Vagina (tissue), 2 donors: ENCODE measurements at places on chromosomes 1 and 21. TPM values are rescaled to one million over a fixed set of nuclear protein-coding genes. Genes with fewer than 3 reads are reported as not detected.
A peak's percentile ranks its signal among the peaks of the same experiment; 100 is the strongest.

DNMT3L gene
- total RNA-seq, result not detected

OR2T33 gene
- total RNA-seq, result not detected

CYB5RL gene
- 3.7 TPM for total RNA-seq

GRIK1 gene
- 3.2 TPM for total RNA-seq

ATAD3C gene
- not detected for total RNA-seq

SYT2 gene
- not detected for total RNA-seq

PFKFB2 gene
- total RNA-seq, result 6.9 TPM

DNA sequence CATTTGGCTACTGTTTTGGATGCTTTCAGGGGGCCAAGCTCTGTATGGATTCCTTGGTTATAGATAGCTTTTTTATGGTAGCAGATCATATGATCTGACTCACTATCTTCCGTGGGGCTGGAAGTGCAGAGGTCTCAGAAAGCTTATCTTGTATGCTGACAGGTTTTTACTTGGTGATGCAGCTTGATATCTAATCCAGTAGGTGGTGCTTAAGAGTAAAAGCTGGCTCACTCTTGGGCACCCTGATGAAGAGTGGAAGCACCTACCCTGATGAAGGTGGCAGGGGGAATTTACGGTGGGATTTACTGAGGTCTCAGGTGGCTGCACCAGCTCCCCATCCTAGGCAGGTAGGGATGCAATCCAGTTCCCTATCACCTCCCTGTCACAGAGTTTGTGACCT is 151.2 kb downstream of the PTBP2 start:
- no peak for DNase-seq
- no peak overlapping the region for H3K27ac ChIP-seq

DNA sequence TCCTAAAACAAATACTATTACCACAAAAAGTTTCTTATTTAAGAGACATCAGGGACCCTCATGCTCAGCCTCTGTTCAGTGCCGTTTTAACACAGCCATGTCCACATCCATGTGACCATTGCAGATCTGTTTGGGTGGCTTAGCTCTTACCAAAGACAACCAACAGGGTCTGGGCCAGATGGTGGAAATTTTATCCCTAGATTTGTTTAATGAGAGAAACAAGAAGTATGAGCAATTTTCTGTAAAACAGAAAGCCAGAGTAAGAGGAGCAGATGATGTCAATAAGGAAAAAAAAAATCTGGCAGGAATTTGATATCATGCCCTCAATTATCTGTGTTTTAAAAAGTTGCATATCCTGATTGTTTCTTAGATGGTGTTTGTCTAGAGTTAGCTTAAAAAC is 299.9 kb downstream of the TM2D1 start:
- H3K27me3 ChIP-seq, result no peaks in the 10 kb centered on the region
- H3K4me3 ChIP-seq, result no peak overlapping the region
- H3K4me1 ChIP-seq, result no peaks in the 10 kb centered on the region
- DNase-seq, result no peak
- H3K36me3 ChIP-seq, result no peaks in the 10 kb centered on the region

DNA sequence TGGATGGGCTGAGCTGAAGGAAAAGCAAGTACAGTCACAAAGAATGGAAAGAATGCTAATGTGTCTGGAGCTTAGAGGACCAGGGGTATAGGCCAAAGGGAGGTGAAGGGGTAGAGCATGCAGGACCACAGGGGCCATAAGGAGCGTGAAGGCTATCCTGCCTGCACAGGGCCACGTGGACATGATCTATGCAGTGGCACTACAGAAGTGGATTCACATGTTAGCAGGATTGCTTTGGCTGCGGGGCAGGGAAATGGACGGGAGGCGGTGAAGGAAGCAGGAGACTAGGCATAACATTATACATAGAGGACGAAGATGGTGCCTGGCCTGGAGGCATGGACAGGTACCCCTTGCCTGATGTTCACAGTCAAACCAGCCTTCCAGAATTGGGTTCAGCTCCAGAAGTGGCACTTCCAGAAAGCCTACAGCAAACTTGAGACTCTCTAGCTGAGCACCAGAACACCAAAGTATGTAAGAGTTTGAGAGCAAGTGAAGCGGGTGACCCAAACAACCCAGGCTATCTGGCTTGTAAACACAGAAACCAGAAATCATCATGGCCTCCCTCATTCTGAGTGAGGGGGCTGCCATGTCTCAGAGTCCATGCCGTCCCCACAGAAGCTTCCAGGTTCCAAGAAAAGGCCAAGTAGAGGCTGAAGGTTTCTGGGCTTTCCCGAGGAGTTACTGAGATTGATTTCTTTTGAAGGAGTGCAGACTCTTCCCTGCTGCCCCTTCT is 135.5 kb upstream of the JUN start:
- H3K4me3 ChIP-seq, result no peak overlapping the region
- H3K27me3 ChIP-seq, result no peaks in the 10 kb centered on the region
- H3K27ac ChIP-seq, result no peak overlapping the region

- H3K4me3 ChIP-seq, result no peak overlapping the region
- H3K27me3 ChIP-seq, result no peaks in the 10 kb centered on the region
- no peak overlapping the region for H3K27ac ChIP-seq
- no peaks in the 10 kb centered on the region for H3K4me1 ChIP-seq
- DNase-seq, result no peak
- no peaks in the 10 kb centered on the region for H3K36me3 ChIP-seq
Measured at GRCh38 chr1:238199325-238199724, 308.6 kb upstream of the ZP4 start.

DNA sequence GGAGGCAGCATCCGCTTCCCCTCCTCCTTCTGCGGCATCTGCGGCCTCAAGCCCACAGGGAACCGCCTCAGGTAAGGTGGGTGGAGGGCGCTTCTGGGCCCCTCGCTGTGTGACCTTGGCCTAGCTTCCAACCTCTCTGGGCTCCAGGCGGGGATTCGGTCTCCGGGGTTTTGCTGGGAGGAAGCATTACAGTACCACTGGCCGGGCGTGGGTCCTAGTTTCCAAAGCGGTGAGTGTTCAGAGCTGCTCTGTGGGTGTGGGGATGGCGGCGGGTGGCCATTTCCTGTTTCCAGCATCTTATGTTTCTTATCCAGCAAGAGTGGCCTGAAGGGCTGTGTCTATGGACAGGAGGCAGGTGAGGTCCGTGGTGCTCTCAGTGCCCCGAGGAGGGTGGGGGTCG is 11.6 kb downstream of the FAAH start:
- no peaks in the 10 kb centered on the region for H3K27me3 ChIP-seq
- H3K4me1 ChIP-seq, result peaks cover 26% of the 10 kb centered on the region
- H3K27ac ChIP-seq, result no peak overlapping the region
- no peak overlapping the region for H3K4me3 ChIP-seq
- no peak for DNase-seq

GRCh38 chr21:38958940-38959691 is 153.4 kb downstream of the ETS2 start:
- no peaks in the 10 kb centered on the region for H3K27me3 ChIP-seq
- peaks cover 23% of the 10 kb centered on the region for H3K4me1 ChIP-seq
- no peaks in the 10 kb centered on the region for H3K36me3 ChIP-seq
- peak overlapping the region; percentile 70 for H3K27ac ChIP-seq
- DNase-seq, result peak; percentile 94

DNA sequence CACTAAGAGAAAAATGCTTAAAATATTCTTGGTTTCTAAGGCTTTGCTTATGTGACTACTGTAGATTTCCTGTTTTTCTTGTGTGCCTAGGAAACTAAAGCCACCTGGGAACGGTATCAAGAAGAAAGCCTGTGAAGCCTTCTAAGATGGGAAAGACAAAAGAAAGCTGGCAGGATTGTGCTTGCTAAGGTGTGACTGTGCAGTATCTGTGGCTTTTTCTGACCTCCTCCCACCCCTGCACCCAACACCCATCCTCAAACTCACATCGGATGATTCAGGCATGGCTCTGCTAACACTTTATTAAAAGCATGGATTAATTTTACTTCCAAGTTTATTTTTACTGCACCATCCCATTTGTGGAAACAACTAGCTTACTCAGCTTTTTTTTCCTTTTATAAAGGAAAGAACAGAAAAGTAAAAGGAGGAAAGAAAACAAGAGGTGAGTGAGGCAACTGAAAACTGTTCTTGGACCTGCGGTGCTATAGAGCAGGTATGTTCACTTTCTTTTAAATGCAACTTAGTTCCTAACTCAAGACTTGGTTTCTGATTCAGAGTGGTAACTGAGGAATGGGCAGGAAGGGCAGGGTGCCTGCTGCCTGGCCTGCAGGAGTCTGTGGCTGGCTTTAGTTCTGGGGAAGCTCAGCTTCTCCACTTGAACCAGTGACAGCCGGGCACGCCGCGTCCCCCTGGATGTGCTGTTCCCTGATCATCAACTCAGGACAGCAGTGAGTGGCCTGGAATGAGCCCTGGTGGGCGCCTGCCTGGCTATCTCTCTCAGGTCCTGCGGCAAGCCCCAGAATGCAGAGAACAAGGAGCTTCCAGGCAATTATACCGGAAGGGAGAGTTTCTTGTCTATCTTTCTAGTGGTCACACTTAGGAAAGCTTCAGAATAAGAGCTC is at the start of gene GBP6:
GBP6 (plus strand) TSS at position 422 of the 899 bp plus-strand sequence. CDS start 4,493 bp downstream, outside the sequence.
- H3K4me1 ChIP-seq, result peaks cover 5% of the 10 kb centered on the region
- no peak within 1 kb of the TSS for H3K27ac ChIP-seq
- no peaks in the 10 kb centered on the region for H3K36me3 ChIP-seq
- no peak for DNase-seq
- no peaks in the 10 kb centered on the region for H3K27me3 ChIP-seq
- H3K4me3 ChIP-seq, result peak within 1 kb of the TSS; percentile 32

DNA sequence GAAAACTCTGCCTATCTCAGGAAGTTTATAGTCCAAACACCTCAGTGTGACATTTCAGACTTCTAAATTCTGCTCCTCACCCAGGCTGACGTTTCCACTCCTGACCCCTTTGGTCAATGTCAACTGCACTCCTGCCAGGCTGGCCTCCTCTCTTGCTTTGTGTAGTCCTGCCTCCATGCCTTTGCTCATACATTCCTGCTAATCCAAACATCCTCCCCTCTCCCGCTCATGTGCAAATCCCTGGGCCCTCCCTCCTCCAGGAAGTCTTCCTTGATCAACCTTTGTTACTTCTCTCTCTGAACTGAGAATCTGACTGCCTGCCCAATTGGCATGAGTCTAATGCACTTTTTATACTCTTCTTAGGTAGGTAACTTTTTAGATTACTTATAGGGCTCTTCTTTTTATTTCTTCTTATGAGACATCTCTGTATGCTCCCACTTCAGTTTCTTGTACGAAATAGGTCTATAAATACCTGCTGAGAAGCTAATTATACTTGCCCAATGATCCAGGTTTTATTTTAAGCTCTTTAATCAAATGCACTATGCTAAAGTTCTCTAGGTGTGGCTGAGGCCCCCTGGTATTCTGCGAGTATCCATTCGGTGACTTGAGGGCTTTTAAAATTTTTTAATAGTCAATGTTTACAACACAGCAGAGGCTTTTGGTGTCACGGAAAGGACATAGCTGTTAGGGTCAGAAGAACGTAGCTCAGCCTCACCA is 128.1 kb downstream of the PLXNA2 start:
- H3K36me3 ChIP-seq, result peaks cover 8% of the 10 kb centered on the region
- no peaks in the 10 kb centered on the region for H3K27me3 ChIP-seq
- H3K4me1 ChIP-seq, result no peaks in the 10 kb centered on the region
- no peak overlapping the region for H3K27ac ChIP-seq
- DNase-seq, result no peak
- H3K4me3 ChIP-seq, result no peak overlapping the region

GRCh38 chr1:219542828-219543518 is 69.9 kb downstream of the ZC3H11B start:
- H3K36me3 ChIP-seq, result no peaks in the 10 kb centered on the region
- no peak for DNase-seq
- no peak overlapping the region for H3K4me3 ChIP-seq
- no peak overlapping the region for H3K27ac ChIP-seq
- no peaks in the 10 kb centered on the region for H3K4me1 ChIP-seq

DNA sequence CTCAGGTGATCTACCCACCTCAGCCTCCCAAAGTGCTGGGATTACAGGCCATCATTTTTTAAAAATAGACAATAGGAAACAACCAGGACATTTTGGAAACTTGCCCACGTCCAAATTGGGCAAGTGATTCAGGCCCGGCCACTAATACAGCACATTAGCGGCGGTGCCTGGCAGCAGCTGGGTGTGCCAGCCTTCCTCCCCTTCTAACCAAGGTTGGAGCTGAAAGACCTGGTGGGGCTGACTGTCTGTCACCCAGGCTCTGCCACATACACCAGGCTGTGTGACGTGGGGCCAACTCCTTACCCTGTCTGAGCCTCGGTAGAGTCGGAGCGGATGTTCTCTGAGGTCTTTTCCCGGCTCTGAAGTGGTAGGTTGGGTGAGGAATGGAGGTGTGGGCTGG is 29.6 kb upstream of the TMEM51 start:
- H3K27ac ChIP-seq, result no peak overlapping the region
- no peaks in the 10 kb centered on the region for H3K4me1 ChIP-seq
- no peak for DNase-seq
- no peaks in the 10 kb centered on the region for H3K36me3 ChIP-seq
- H3K27me3 ChIP-seq, result no peaks in the 10 kb centered on the region
- H3K4me3 ChIP-seq, result no peak overlapping the region

DNA sequence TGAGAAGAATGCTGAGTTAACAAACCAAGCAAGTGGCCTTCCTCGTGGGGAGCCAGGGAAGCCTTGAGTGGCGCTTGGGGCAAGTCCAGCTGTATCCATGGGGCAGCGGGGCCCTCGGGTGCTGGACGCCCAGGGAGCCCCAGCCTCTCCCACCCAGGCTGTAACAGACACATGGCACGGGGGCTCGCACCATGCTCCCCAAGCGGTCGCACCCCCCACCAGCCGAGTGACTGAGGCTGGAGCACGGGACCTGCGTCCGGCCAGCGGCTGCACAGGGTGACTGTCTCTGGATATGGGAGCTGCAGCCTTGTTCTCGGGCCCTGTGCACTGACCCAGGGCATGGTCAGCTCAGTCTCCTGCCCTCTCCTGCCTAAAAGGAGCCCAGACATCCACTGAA is 53.9 kb upstream of the ACTRT2 start:
- no peak overlapping the region for H3K4me3 ChIP-seq
- H3K36me3 ChIP-seq, result no peaks in the 10 kb centered on the region
- H3K27ac ChIP-seq, result no peak overlapping the region
- H3K4me1 ChIP-seq, result no peaks in the 10 kb centered on the region

GRCh38 chr1:172359491-172359999 is 60.9 kb upstream of the C1orf105 start:
- H3K4me3 ChIP-seq, result peak overlapping the region; percentile 10
- no peaks in the 10 kb centered on the region for H3K27me3 ChIP-seq
- DNase-seq, result no peak
- peaks cover 41% of the 10 kb centered on the region for H3K4me1 ChIP-seq
- no peaks in the 10 kb centered on the region for H3K36me3 ChIP-seq
- peak overlapping the region; percentile 68 for H3K27ac ChIP-seq

GRCh38 chr1:226575739-226576378 is 27.3 kb downstream of the STUM start:
- H3K4me1 ChIP-seq, result no peaks in the 10 kb centered on the region
- no peak overlapping the region for H3K4me3 ChIP-seq
- no peaks in the 10 kb centered on the region for H3K27me3 ChIP-seq
- no peak overlapping the region for H3K27ac ChIP-seq
- H3K36me3 ChIP-seq, result no peaks in the 10 kb centered on the region

DNA sequence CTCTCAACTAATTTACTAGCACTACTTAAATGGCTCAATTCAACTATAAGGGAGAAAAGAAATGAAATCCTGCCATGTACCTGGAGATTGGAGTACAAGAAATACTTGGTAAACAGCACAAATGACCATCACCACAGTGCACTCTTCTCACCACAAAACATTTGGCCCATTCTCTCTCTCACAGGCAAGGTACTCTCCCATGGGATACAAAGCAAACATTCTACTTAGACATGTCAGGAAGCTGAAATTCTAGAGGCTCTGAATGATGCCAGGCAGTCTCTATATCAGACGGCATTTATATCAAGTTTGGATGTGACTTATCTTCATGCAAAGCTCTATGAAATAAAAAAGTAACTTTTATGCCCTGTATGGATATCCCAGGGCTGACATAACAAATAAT is 72.5 kb downstream of the DPT start:
- H3K4me3 ChIP-seq, result no peak overlapping the region
- H3K27ac ChIP-seq, result no peak overlapping the region
- H3K27me3 ChIP-seq, result no peaks in the 10 kb centered on the region

- DNase-seq, result no peak
- no peaks in the 10 kb centered on the region for H3K36me3 ChIP-seq
- H3K27me3 ChIP-seq, result no peaks in the 10 kb centered on the region
- no peaks in the 10 kb centered on the region for H3K4me1 ChIP-seq
- H3K27ac ChIP-seq, result no peak overlapping the region
Measured at GRCh38 chr1:20262810-20263534, 27.7 kb upstream of the VWA5B1 start.
